ENCODE measurements at places on chromosomes 2 and 18. TPM values are rescaled to one million over a fixed set of nuclear protein-coding genes. Genes with fewer than 3 reads are reported as not detected.

DNA sequence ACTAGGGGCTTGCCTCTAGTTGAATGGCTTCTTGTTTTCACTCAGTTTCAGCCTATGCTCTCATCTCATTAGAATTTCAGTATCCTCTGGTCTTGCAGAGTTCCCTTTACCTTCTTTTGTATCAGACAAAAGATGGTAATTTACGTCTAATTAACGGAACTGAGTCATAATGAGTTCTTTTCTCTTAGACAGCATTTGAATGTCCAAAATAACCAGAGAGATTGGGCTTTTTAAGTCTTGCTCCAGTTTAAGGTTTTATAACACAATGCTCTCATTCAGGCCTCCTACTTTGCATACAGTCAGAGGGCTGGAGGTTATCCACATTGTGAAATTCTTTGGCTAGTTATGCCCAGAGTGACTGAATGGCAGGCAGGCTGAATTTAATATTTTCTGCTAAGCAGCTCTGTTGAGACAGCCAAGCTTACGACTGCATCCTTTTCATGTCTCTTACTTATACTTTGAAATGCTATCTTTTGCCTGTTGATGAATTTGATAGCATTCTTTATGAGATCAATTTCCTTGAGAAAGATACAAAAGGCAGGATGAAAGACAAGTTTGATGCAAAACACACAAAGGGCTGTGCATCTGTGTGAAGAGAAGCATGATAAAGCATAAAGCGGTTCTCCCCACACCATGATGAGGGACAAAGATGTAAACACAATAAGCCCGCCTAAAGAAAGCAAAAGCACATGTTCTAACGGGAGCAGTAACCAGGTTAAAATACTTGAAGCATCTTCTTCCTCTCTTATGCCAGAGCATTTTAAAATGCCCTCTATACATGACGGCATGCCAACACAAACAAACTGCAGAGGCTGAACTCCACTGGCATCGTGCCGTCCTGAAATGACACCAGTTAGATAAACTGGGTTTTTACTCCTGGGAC is 90.0 kb downstream of the CDH2 start:
- DNase-seq, result peak; percentile 56

GRCh38 chr18:9135912-9136314 is 668 bp upstream of the ANKRD12 start:
- DNase-seq, result no peak

- no peak for DNase-seq
These were observed 281.4 kb downstream of the PAX3 start for GRCh38 chr2:222017252-222017850.

DNA sequence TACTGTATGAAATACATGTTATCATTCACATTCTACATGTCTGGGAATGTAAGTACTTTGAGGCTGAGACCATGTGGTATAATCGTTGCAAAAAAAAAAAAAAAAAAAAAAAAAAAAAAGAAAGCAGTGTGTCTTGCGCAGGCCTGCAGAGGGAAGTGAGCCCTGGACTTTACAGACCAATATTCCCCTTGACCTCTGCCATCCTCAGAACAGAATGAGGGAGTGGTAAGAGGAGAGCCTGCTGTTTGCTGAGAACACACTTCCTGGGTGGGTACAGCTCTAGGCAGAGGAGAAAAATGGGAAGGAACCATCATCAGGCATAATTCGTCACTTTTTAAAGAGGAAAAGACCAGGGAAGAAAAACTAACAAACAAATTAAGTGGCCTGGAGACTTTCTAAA is 28.8 kb upstream of the TBC1D8 start:
- no peak for DNase-seq

DNA sequence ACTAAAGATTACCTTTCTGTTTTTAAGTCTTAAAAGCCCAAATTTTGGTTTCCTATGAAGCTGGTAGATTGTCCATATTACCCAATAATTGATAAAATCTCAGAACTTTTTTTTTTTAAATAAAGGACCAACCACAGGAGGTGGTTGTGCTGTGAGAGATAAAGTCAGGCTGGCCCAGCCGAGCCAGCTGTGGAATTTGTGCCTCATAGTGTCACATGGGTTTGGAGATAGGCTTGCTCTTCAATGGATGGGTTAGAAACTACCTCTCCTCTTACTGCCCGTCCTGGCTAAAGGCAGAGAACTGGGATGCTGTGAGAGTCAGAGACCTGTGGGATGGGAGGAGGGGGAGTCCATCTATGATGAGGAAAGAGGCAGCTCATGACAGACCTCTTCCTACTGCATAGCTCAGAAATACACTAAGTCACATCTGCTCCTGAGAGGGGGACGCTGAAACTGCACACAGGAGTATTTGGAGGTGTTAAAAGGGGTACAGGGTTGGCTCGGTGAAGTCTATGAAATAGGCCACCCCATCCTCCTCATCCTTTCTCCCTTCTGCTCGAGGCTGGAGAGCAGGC is 99.7 kb upstream of the MGAT4A start:
- no peak for DNase-seq

DNA sequence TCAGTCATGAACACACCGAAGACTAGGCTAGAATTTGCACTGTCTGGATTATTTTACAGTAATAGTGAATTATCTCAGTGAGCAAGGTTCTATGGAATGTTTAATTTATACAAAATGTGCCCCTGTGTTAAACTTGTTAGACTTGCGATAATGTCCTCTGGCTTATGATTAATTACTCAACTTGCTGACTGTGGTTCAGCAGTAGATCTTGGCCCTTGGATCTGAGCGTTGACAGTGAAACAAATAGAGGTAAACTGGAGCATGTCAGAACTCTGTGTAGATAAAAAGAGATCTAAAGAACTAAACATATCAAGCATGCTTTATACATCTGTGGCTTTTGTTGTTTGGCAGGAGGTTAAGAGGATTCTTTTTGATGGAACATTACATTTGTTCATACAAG is 407.6 kb downstream of the DSEL start:
- no peak for DNase-seq

GRCh38 chr18:48986851-48987761 is 36.3 kb upstream of the SMAD7 start:
- DNase-seq, result no peak

DNA sequence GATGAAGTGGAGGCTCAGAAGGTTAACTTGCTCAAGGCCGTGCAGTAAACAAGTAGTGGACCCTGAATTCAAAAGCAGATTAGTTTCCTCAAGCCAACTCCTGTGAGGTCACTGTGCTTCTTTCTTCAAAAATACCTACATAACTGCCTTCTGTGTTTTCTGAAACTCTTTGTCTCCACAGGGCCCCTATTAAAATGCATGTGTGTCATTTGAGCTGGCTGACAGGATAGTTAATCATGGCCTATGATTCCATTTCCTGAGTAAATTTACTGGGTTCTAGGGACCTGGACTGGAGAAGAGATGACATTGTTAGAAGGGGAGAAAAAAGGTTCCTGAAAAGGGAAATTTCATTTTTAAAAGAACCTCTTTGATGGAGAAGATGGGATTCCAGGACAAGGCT is 12.9 kb upstream of the DTNA start:
- DNase-seq, result no peak

DNA sequence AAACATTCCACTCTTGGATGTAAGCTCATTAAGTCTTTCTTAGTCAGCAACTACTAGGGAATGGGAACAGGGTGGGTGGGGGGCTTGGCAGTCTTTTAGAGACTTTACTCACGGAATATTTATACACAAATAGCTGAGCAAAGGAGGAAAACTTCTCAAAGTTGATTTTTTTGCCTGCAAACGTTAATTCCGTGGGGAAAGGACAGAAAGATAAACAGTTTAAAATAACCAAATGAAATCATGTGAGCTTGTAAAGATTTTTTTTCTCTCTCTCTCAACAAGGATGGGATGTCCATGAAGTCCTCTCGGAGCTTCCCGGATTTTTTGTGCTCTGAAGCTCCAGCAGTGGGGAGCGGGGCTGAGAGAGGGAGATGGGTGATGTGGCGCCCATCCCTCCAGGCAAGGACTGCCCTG is 32.2 kb upstream of the MAT2A start:
- no peak for DNase-seq

DNA sequence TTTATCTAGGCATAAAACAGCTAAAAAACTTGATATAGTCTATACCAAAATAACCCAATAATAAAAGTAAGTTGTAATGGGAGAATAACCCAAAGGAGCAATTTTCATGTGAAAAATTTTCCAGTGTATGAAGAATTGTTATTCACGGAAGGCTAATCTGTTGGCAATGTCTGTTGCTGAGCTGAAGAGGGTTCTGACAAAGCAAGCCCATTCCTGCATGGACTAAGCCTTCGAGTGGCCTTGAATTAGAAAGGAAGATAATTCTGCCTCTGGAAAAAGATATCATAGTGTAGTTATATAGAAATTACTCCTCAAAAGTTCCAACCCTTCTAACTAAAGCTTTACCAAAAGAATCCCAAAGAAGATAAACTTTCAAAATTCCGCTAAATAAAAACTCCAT is 101.5 kb downstream of the MAP2 start:
- DNase-seq, result no peak

DNA sequence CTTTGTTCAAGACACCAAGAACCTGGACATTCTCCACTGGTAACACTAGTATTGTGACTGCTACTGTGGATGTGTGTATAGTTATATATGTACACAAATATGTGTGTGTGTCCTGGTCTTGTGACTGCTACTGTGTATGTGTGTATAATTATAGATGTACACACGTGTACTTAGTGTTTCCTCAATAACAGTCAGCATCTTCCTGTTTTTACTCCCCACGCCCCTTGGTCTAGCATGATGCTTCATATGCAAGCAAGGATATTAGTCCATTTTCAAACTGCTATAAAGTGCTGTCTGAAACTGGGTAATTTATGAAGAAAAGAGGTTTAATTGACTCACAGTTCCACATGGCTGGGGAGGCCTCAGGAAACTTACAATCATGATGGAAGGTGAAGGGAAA is 802.7 kb downstream of the RNF144A start:
- DNase-seq, result no peak

- DNase-seq, result no peak
These were observed 70.9 kb upstream of the HS6ST1 start for GRCh38 chr2:128389388-128390086.

GRCh38 chr2:20129331-20130159 is 78.1 kb upstream of the LAPTM4A start:
- no peak for DNase-seq

GRCh38 chr2:165682546-165682945 is 111.5 kb downstream of the GALNT3 start:
- no peak for DNase-seq

DNA sequence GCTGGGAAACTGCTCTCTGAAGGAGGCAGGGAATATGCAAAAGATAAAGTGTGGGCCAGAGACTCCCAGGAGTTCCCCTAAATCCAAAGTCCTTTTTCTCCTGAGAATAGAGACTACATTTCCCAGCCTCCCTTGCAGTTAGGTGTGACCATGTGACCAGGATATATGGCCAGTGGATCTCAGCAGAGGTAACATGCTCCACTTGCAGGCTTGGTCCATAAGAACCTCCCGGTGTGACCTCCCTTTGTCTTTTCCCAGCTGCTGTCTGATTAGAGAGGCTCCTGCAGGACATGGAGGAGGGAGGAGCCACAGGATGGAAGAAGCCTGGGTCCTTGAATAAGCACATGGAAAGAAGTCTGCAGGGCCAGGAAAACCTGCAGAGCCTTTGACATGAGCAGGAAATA is 76.2 kb downstream of the TGFA start:
- no peak for DNase-seq

DNA sequence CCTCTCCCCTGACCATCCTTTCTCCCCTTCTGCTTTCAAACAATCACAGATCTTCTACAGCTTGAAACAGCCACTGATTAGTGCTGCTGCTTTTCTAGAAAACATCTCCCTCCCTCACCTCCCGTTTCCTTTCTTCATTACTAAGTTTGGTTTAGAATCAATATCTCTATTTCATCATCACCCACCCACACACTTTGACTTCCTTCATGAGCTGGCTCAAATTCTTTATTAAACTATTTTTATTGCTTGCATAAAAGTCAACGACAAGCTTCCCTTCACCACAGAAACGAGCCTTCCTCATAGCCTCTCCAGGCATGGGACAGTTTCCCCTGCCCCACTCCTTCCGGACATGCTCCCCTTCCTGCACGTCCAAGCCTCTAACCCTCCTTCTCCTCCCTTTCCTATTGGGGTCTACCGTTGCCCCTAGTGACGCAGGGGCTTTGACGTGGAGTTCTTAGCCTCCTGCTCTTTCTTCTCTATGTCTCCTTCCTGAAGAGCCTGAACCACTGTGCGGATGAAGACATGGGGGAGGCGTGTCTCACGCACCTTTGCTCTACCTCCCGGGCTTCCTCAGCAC is 172.0 kb downstream of the AFF3 start:
- DNase-seq, result no peak

- no peak for DNase-seq
These were observed 56.7 kb upstream of the FAM98A start for GRCh38 chr2:33655626-33656320.

DNA sequence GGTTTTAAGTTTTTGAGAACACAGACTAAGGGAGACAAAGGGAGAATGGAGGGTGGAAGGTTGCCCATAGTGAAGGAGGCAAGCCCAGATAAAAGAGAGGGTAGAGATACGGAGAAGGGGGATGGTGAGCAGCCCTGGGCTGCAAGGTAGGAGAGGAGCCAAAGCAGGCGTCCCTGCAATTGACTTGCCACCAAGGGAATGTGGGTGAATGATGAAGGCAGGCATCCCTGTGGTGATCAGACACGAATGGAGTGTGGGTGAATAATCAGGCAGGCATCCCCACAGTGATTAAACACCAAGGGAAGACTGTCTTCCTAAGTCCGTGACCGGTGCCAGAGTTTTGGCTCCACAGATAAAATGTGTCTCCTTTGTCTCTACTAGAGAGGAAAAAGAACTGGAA is 16.5 kb upstream of the ALPK2 start:
- no peak for DNase-seq

DNA sequence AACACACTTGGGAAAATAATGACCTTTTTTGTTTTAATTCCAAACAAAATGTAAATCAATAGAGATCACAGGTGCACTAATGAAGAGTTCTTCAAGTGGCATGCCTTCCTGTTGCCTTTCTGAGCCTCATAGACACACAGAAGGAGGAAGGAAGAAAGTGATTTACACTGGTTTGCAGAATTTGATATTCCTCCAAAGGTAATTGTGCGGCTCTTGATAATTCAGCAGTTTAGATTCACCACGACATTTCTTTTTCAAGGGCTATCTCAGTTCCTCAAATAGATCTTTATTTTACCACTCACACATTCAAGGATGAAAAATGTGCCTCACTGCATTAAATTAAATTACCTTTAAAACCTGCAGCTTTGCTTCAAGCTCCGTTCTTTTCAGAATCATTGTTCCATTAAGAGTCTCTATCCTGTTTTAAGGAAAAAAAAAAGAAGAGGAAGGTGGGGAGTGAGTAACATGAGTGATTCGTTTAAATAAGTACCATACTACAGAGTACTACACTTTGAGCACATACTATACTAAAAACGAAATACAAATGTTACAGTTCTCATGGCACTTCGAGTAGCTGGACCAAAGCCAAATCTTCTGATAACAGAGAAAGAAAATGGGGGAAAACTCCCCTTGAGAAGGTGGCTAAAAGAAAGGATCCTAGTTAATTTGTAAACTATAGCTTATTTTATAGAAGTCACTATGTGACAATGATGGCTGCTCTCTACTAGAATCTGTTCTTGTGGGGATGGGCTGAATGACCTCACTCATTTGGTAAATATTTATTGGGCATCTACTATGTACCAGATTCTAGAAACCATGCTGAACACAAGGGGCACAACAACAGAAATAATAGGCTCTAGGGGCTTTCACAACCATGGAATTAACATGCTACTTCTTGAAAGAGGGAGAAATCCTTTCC is 16.6 kb downstream of the CYTIP start:
- no peak for DNase-seq

GRCh38 chr2:64485961-64486360 is 32.0 kb downstream of the LGALSL start:
- peak; percentile 54 for DNase-seq

ALK gene
- total RNA-seq, result 0.16 TPM

UGT1A5 gene
- not detected for total RNA-seq

RAB6C gene
- total RNA-seq, result 0.22 TPM

ACMSD gene
- total RNA-seq, result not detected

PDIA6 gene
- total RNA-seq, result 111 TPM
